ENCODE measurements at places on chromosomes 12 and 14.
A peak's percentile ranks its signal among the peaks of the same experiment; 100 is the strongest.

- H3K27me3 ChIP-seq, result no peaks in the 10 kb centered on the region
- H3K36me3 ChIP-seq, result no peaks in the 10 kb centered on the region
- DNase-seq, result peak; percentile 83
- H3K27ac ChIP-seq, result peak overlapping the region; percentile 95
- peak overlapping the region; percentile 12 for H3K4me3 ChIP-seq
Measured at GRCh38 chr12:119179335-119180021, 747 bp downstream of the HSPB8 start.

GRCh38 chr12:101243074-101243473 lies 33.0 kb upstream of the SLC5A8 start:
- H3K27ac ChIP-seq, result no peak overlapping the region
- no peak for DNase-seq
- H3K27me3 ChIP-seq, result no peaks in the 10 kb centered on the region
- no peak overlapping the region for H3K4me3 ChIP-seq

GRCh38 chr12:127063339-127064072 lies 1203.5 kb upstream of the TMEM132C start:
- no peak overlapping the region for H3K27ac ChIP-seq
- H3K36me3 ChIP-seq, result no peaks in the 10 kb centered on the region
- no peak for DNase-seq
- no peaks in the 10 kb centered on the region for H3K27me3 ChIP-seq
- no peaks in the 10 kb centered on the region for H3K4me1 ChIP-seq

GRCh38 chr12:103771466-103771865 lies 69.6 kb downstream of the NT5DC3 start:
- no peaks in the 10 kb centered on the region for H3K4me1 ChIP-seq
- DNase-seq, result peak; percentile 49

- DNase-seq, result peak; percentile 67
- peak overlapping the region; percentile 90 for H3K27ac ChIP-seq
- H3K4me3 ChIP-seq, result peak overlapping the region; percentile 53
- H3K27me3 ChIP-seq, result no peaks in the 10 kb centered on the region
- H3K36me3 ChIP-seq, result no peaks in the 10 kb centered on the region
Measured at GRCh38 chr14:102316338-102316742, 3.2 kb upstream of the ZNF839 start.

- peaks cover 39% of the 10 kb centered on the region for H3K4me1 ChIP-seq
- H3K27me3 ChIP-seq, result no peaks in the 10 kb centered on the region
Measured at GRCh38 chr12:108305991-108306501, 33.1 kb downstream of the CMKLR1 start.

GRCh38 chr12:132230381-132230780 lies 86.1 kb downstream of the NOC4L start:
- H3K27ac ChIP-seq, result no peak overlapping the region
- H3K4me3 ChIP-seq, result no peak overlapping the region
- peaks cover 10% of the 10 kb centered on the region for H3K27me3 ChIP-seq
- no peak for DNase-seq
- H3K4me1 ChIP-seq, result no peaks in the 10 kb centered on the region
